IPS-NIHi11 (cell line): ENCODE measurements at places on chromosomes 11 and 22.

GRCh38 chr11:116226731-116227130 lies 546.1 kb downstream of the BUD13 start:
- no peak for DNase-seq

DNA sequence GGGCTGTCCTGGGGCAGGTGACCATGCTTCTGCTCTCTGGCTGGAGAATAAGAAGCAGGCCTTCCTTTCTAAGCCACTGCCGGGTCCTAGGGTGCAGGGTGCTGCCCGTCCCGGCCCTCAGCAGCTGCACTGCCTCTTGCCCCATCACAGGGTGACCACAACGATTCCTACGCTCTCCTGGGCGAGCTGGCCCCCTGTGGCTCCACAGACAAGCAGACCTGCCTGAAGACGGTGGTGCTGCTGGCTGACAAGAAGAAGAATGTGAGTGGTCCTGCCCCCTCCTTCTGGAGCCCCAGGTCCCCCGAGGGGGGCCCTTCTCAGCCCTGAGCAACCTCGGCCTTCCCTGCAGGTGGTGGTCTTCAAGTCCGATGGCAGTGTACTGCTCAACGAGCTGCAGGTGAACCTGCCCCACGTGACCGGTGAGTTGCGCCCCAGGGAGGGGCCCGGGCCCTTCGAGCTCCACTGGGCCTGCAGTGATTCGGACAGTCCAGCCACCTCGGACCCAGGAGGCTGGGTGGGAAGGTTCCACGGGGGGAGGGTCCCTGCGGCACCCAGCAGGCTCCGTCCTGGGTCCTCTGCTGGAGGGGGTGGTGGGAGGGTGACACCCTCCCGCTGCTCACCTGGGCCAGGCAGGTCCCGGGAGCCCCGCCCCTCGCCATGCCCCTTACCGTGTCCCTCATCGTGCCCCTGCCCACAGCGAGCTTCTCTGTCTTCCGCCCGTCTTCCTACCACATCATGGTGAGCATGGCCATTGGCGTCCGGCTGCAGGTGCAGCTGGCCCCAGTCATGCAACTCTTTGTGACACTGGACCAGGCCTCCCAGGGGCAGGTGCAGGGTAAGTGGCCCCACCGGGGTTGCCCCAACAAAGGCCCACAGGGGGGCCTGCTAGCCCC lies 8.3 kb downstream of the MUC2 start:
- no peak for DNase-seq

DNA sequence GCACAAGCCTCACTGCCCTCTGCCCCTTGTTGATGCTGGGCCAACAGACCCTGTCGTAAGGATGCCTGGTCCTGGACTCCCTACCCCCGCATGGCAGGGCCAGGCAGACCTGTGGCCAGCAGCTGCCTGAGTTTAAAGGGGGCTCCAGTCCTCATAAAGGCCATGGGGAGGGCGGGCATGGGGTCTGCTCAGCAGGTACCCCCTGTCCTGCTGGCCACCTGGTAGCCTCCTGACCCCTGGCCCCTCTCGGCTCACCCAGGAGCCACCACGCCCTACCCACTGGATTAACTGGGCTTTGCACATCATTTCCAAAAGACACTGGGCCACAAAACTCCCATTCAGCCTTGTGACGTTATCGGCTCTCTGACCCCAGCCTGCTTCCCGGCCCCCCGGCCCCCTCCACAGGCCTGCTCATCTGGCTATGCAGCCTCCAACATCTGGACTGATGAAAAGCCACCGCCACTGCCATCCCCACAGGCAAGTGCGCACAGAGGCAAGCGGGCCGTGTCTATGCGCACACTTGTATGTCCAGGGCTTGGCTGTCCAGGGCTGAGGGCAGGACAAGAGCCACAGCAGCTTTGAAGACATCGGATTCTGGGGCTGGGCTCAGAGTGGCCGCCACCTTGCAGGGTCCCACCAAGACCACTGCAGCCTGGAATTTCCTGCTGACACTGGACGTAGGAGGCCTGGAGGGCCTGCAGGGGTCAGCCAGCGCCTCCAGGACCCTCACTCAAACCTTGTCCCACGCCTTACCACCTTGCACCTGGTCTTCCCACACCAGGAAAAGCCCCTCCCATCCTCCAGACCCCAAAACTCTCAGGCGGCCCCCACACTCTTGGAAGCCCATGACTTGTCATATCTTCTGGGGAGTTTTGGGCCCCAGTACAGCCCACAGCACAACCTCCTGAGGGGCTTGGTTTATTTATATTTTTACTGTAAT lies 48.7 kb downstream of the IGF2 start:
- no peak for DNase-seq

GRCh38 chr11:70019576-70020011 lies 58.5 kb upstream of the ANO1 start:
- DNase-seq, result no peak

GRCh38 chr11:43685440-43685839 lies 4.9 kb downstream of the HSD17B12 start:
- DNase-seq, result no peak

GRCh38 chr11:65417702-65418430 lies 4.7 kb upstream of the NEAT1 start:
- DNase-seq, result no peak

- no peak for DNase-seq
Measured at GRCh38 chr11:61911701-61912529, 5.5 kb downstream of the RAB3IL1 start.

GRCh38 chr11:84097186-84097585 lies 811.0 kb upstream of the CCDC90B start:
- no peak for DNase-seq

- peak; percentile 73 for DNase-seq
Measured at GRCh38 chr11:19071255-19071654, 10.7 kb upstream of the MRGPRX2 start.

DNA sequence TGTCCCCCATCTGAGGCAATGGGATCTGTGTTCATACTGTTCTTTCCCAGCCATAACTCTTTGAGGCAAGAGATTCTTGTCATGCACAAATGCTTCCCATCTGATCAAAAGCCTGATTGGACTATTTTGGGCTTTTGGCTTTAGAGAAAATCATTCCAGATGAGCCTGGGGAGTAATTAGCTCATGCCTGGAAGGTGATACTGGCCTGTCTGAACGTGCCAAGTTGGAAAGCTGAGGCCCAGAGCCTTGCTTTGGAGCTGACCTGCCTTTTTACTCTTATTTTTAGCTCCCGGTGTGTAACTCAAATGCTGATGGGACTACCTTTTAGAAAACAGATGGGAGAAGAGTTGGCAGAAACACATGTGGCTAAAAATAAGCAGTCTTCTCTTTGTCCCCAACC lies 105.0 kb downstream of the DBX1 start:
- DNase-seq, result no peak

DNA sequence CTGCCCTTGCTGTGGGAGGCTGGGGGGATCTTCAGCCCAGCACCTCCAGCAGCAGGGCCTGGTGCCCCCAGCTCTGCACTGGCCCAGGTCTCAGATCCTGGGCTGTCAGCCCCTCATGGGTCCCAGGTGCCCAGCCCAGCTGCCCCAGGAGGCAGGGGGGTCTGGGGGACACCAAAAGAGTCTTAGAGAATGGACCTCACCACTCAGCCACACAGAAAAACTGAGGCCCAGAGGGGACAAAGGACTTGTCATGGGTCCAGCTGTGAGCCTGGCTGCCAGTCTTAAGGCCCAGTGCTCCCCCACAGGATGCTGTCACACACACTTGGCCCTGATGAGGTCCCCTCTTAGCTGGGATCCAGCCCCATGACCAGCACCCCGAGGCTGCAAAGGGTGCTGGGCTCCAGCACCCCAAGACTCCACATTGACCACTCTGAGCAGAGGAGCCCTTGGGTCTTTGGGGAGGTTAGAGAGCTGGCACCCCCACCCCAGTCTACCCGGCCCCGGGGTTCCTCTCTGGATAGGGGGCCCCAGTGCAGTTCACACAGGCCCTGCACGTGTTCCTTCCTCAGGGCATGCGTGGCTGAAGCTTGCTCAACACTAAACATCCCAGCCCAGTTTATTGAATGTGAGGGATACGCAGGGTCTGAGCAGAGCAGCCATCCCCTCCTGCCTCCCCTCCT lies 54.4 kb downstream of the IGLL5 start:
- DNase-seq, result no peak

DNA sequence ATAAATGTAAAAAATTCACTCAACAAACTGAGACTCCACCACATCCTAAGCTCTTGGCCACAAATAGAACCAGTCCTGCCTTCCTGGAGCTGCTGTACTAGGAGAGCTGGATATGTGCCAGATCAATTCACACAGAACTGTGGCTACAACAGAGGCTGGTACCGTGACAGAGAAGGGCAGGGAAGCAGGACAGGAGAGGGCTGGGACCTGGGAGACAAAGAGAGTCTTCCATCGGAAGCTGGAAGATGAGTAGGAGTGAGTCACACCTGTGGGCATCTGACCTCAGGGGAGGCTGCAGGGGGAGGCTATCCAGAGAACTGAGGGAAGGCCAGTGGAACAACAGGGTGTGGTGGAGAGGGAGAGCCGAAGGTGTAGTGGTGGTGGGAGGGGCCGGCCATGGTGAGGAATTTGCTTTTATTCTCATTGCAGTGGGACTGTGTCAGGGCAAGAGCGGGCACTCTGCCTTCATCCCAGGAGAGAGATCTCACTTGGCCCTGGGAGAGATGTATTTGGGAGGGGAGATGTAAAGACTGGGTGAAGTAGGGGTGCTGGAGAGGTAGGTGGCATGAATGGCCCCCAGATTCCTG lies 1.9 kb upstream of the LTBP3 start:
- no peak for DNase-seq

DNA sequence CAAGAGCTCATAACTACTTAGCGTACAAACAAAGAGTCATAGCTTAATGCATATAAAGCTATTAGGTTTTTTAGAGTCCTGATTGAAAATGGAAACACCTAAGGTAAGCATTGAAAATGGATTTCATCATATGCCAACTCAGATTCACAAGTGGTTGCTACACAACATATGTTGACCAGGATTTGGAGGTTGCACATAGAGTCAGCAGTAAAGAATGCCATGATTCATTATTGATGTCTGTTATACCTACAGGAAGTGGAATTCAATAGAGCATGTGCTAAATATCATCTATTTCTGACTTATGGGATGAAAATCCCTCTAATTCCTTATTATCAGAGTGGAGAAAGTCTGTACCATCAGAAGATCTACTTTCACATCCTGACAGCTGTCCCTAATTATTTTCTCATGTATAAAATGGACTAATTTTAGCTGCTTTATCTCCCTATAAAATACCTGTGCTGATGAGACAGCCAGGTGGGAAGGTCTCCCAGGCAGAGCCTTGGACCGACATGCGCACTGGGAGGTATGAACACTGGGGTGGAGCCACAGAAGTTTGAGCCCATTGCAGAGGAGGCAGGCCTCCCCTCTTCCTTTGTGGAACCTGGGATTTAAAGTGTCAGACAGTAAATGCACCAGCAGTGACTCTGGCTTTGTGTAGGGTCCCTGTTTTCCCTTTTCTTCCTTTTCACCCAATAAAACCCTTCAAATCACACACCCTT lies 204.2 kb downstream of the AASDHPPT start:
- DNase-seq, result no peak

DNA sequence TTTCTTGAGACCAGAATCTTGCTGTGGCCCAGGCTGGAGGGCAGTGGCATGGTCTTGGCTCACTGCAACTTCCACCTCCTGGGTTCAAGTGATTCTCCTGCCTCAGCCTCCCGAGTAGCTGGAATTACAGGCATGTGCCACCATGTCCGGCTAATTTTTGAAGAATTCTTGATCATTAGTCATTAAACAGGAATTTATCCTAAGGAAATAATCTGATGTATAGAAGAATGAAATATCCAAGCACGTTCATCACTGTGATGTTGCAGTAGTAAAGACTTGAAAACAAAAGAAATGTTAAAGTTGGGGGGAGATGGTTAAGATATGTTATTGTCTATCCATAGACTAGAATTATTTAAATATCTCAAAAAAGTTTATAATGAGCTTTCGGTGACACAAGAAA lies 23.6 kb downstream of the CBL start:
- no peak for DNase-seq

- no peak for DNase-seq
Measured at GRCh38 chr11:22634897-22635629, 9.4 kb upstream of the FANCF start.

- no peak for DNase-seq
Measured at GRCh38 chr11:44241851-44242250, 68.1 kb downstream of the ALX4 start.

DNA sequence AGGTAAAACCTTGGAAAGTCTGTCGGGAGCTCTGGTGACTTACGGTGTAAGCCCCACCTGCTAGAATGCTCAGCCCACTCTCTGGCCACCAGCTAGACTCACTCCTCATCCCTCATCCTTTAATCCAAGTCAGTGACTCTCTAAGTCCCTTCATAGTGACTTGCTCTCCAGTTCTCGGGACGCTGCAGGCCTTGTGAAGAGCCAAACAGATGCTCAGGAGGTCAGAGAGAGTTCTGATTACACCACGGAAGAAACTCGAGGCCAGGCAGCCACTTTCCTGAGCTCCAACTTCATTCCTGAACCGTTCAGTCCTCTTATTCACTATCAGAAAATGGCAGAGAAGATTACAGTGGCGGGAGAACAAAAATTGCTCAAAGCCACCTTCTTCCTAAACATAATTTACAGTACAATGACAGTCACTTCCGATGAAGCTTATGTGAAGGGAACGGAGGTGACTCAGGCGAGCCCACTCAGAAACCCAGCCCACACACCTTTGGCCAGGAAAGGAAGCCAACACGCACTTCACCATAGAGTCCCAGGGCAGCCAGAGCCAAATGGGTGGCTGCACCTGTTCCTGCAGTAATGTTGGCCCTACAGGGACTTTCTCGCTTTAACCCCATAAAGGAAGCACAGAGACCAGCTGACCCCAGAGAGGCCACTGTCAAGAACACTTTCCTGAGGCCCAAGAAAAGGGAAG lies 100.4 kb downstream of the GALNT18 start:
- DNase-seq, result no peak

- DNase-seq, result peak; percentile 45
Measured at GRCh38 chr22:24695561-24696511, 78.7 kb downstream of the PIWIL3 start.

GRCh38 chr11:122168218-122168617 lies 52.2 kb upstream of the BLID start:
- DNase-seq, result no peak

GRCh38 chr11:131465746-131466145 lies 95.3 kb downstream of the NTM start:
- peak; percentile 84 for DNase-seq

DNA sequence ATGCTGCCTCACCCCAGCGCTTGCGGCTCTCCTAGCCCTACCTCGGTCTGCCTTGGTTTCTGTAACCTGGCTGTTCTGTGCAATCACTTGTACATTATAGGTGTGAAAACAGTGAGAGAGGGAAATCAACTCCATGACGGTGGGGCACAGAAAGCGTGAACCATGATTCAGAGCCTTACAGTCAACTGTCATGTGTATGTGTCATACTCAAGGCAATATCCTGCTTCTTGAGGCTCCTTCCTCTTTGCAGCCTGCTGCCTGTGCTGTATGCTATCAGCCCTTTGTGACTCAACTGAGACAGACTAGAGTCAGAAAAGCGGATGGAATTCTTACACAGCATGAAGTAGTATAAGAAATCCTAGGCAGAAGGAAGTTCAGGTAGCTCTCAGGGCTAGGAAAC lies 2.1 kb downstream of the NRIP3 start:
- DNase-seq, result no peak

- no peak for DNase-seq
Measured at GRCh38 chr11:17770917-17771316, 36.3 kb downstream of the KCNC1 start.

- DNase-seq, result no peak
Measured at GRCh38 chr22:31747441-31747840, 2.5 kb downstream of the PRR14L start.

GRCh38 chr11:125371431-125371935 lies 124.6 kb downstream of the FEZ1 start:
- DNase-seq, result peak; percentile 86
